ENCODE measurements at places on chromosomes 13 and 19. TPM values are rescaled to one million over a fixed set of nuclear protein-coding genes. Genes with fewer than 3 reads are reported as not detected.
A peak's percentile ranks its signal among the peaks of the same experiment; 100 is the strongest.

CHAMP1 gene
- total RNA-seq, result 14.4 TPM

HSD17B14 gene
- total RNA-seq, result 0.58 TPM

- DNase-seq, result no peak
- H3K4me1 ChIP-seq, result peaks cover 58% of the 10 kb centered on the region
- no peak within 1 kb of the TSS for H3K27ac ChIP-seq
- peak within 1 kb of the TSS; percentile 46 for H3K4me3 ChIP-seq
- H3K36me3 ChIP-seq, result peaks cover 3% of the 10 kb centered on the region
These were observed at the start of gene NFIC for GRCh38 chr19:3365836-3366752. Gene NFIC, plus strand, starts transcription at chr19:3366583. Its CDS starts 54 bp downstream, at chr19:3366637.

SHKBP1 gene
- total RNA-seq, result 139 TPM

- H3K4me3 ChIP-seq, result no peak overlapping the region
- DNase-seq, result no peak
- H3K27me3 ChIP-seq, result no peaks in the 10 kb centered on the region
- H3K36me3 ChIP-seq, result peaks cover 38% of the 10 kb centered on the region
- no peak overlapping the region for H3K27ac ChIP-seq
These were observed 20.0 kb upstream of the ZNF841 start for GRCh38 chr19:52115526-52116053.

CNMD gene
- total RNA-seq, result not detected

GRCh38 chr19:57321116-57321515, 844 bp downstream of the ZNF543 start:
- peaks cover 21% of the 10 kb centered on the region for H3K4me1 ChIP-seq
- peak overlapping the region; percentile 73 for H3K4me3 ChIP-seq

- H3K27ac ChIP-seq, result no peak overlapping the region
- no peak for DNase-seq
- peaks cover 4% of the 10 kb centered on the region for H3K36me3 ChIP-seq
- peak overlapping the region; percentile 55 for H3K4me3 ChIP-seq
These were observed 11.0 kb downstream of the IFNL1 start for GRCh38 chr19:39307046-39307821.

DNA sequence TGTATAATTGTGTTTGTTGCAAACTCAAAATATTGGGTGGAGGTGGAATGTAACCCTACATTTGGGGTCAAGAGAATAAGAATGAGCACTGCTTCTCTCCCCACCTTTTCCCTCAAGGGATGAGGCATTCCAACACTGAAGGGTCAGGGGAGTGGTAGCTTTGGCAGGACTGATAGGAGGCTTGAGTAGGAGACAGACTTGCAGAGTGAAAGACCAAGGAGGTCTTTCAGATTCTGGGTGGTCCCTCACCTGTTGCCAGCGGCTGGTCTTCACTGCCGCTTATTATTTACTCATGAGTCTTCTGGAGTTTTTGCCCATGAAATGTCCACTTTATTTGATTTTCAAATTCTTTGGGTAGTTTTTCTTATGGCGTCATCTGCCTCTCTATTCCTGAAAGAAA, 118.8 kb downstream of the LMO7 start:
- no peak overlapping the region for H3K27ac ChIP-seq
- no peak for DNase-seq
- H3K27me3 ChIP-seq, result no peaks in the 10 kb centered on the region

- no peak overlapping the region for H3K4me3 ChIP-seq
- no peaks in the 10 kb centered on the region for H3K36me3 ChIP-seq
- DNase-seq, result peak; percentile 12
- no peak overlapping the region for H3K27ac ChIP-seq
- no peaks in the 10 kb centered on the region for H3K27me3 ChIP-seq
These were observed 34.7 kb upstream of the ESD start for GRCh38 chr13:46831588-46832194.

- H3K27me3 ChIP-seq, result no peaks in the 10 kb centered on the region
- no peak overlapping the region for H3K4me3 ChIP-seq
- peaks cover 8% of the 10 kb centered on the region for H3K36me3 ChIP-seq
- H3K27ac ChIP-seq, result no peak overlapping the region
These were observed 4.2 kb downstream of the EPS15L1 start for GRCh38 chr19:16467581-16467980.

ABCC4 gene
- 11.5 TPM for total RNA-seq

GRCh38 chr13:103803349-103803748, 737.1 kb upstream of the SLC10A2 start:
- DNase-seq, result no peak
- H3K36me3 ChIP-seq, result no peaks in the 10 kb centered on the region
- no peak overlapping the region for H3K4me3 ChIP-seq
- no peak overlapping the region for H3K27ac ChIP-seq
- no peaks in the 10 kb centered on the region for H3K27me3 ChIP-seq

IGFL2 gene
- not detected for total RNA-seq

DNA sequence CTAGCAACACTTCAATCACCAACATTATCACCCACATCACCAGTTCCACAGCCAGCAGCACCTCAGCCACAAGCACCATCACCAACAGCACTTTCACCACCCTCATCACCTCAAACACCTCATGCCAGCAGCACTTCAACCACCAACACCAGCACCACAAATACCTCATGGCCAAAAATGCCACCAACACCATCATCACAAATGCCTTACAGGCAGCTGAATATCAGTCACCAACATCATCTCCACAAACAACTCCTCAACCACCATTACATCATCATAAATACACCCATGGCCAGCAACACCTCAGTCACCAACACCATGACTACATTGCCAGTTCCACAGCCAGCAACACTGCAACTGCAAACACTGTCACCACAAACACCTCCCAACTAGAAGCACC, 10.4 kb downstream of the FCER2 start:
- H3K4me1 ChIP-seq, result peaks cover 47% of the 10 kb centered on the region
- no peak overlapping the region for H3K4me3 ChIP-seq
- peaks cover 28% of the 10 kb centered on the region for H3K27me3 ChIP-seq
- H3K27ac ChIP-seq, result peak overlapping the region; percentile 55
- H3K36me3 ChIP-seq, result no peaks in the 10 kb centered on the region

SLC46A3 gene
- 18.7 TPM for total RNA-seq

DNA sequence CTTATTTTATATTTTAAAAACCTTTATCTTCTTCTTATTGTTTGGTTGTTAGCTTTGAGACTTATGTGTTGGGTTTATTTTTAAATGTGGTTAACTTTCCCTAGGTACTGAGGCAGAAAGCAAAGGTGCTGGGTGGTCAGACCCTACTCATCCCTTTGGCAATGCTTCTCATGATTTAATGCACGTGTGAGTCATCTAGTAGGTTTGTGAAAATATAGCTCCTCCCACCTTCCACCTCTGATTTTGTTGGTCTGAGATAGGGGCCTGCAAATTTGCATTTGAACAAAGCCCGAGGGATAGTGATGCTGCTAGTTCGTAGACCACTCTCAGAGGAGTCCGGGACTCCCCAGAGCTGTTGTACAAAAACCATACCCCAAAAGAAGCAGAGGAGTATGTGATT, 771.3 kb upstream of the ARGLU1 start:
- no peak overlapping the region for H3K27ac ChIP-seq
- H3K4me1 ChIP-seq, result no peaks in the 10 kb centered on the region
- DNase-seq, result no peak
- no peaks in the 10 kb centered on the region for H3K36me3 ChIP-seq
- H3K4me3 ChIP-seq, result no peak overlapping the region

DNA sequence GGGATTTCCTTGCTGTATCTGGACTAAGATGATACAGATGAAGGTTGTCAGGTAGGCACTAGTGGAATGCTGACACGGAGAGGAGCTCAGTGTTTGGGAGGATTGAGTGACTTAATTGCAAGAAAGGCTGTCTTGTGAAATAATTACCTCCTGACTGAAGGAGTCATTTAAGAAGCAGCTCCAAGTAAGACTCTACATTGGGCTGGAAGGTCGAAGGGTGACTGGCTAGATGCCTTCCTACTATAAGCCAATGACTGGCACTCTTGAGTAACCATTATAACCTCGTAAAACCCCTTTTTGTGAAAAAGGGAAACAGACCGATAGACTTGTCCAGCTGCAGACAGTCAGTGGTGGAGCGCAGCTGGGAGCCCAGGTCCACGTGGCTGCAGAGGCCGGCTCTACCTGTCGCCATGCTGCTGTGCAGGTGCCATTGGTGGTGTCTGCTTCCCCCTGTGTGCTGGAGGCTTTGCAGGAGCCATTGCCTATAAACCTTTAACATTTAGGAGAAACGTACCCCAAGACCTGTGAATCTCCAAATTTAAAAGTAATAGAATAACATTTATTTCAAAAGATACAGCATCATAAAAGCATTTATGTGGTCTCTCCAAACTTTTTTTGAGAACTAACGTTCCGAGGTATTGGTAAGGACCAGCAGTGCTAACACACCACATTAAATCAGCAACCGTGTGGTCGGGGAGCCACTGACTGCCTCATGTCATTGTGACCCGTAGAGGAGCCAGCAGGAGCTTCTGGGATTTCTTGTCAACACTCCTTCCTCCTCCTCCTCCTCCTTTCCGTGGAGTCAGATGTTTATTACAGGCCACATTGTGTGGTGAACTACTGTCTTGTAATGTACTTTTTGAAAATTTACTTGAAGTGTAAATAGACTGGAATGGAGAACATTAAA, 80.4 kb upstream of the TEX29 start:
- no peaks in the 10 kb centered on the region for H3K27me3 ChIP-seq
- no peak for DNase-seq
- no peaks in the 10 kb centered on the region for H3K4me1 ChIP-seq
- H3K27ac ChIP-seq, result no peak overlapping the region

Data from T-cell (primary cell).